ENCODE measurements at places on chromosomes 16 and 17.

GRCh38 chr17:18921912-18922451, 30.0 kb upstream of the SLC5A10 start:
- DNase-seq: no peak

DNA sequence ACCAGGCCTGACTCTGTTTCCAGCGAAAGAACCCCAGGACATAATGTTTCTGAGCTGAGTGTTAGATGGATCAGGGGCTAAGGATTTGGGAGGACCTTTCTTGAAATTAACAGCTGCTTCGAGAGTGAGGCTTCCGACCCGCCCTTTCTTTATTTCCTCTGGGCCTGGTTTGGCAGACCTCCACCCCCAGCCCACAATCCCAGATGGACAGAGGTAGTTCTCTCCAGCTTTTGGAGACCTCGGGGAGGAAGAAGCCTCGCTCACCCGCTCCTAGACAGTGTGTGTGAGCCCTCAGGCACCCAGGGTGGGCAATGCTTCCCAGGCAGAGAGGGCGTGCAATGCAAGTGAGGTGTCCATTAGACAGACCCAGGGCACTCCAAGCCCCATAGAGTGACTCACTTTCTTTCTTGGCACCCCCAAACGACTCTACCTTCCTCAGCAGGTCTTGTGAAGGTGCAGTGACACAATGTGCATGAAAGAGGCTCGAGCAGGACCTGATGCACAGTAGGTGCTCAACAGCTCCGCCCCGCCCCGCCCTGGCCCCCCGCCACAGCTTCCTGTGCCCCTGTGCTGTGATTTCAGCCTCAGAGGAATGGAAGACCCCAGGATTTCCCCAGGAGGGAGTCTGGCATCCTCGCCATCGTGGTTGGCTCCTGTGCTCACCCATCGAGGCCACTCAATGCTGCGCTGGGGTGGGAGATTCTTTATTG, 50.7 kb upstream of the TOB1 start:
- no peak for DNase-seq

DNA sequence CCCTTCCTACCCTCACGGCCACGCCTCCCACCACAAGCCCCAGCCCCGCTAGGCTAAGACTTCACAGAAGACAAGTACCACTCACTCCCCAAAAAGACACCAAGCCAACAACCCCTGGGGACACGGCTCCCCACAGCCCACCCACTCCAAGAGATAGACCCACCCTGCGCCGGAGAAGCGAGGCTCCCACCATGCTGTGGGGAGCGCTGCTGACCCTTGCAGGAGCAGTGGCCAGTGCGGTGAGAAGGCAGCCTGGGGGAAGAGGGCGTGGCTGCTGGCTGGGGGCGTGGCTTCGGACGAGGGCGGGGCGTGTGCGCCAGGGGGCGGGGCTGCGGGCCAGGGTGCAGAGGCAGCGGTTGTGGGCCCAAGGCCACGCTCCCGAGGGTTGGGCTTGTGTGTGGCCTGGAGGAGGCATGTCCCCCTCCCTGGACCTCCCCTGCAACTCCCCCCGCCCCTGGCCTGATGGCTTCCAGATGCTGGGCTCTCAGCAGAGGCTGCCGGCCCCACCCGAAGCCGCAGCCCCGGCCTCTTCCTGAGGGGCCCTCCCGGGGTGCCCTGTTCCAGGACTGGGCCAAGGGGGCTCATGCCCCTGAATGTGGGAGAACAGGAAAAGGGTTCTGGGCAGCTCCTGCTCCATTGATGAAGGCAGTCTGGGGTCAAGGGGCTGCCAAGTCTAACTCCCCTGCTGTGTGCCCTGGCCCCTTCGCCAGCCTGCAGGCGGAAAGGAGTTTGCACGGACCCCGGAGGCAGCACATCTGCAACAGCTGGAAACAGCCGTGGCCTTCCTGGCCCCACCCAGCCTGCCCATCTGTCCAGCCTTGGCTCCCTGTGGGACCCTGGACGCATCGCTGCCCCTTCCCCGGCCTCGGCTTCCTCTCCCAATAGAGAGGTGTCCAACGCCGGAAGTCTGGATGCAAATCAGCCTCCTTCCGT, 9.1 kb downstream of the TFAP4 start:
- DNase-seq: peak; percentile 48

DNA sequence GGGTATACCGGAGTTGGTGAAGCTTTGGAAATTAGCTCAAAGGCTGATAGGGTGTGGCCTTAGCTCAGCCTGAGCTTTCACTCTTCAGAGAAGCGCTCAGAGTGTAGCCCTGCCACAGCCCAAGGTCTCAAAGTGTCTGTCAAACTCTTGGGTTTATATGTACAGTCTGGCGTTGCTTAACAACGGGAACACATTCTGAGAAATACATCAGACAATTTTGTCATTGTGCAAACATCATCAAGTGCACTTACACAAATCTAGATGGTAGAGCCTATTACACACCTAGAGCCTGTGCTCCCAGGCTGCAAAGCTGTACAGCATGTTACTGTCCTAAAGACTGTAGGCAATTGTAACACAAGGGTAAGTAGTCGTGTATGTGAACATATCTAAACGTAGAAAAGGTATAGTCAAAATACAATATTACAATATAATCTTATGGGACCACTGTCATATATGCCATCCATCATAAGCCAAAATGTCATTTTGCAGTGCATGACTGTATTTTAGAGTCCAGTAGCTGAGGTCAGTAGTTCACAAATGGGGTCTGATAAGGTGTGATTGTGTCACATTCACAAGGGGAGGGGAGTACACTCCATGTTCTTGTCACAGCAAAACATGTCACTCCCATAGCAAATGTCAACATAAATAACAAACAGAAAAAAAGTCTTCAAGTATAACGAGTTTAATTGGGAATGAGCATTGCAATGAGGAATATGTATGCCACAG, 20.6 kb downstream of the CHAD start:
- DNase-seq: no peak

DNA sequence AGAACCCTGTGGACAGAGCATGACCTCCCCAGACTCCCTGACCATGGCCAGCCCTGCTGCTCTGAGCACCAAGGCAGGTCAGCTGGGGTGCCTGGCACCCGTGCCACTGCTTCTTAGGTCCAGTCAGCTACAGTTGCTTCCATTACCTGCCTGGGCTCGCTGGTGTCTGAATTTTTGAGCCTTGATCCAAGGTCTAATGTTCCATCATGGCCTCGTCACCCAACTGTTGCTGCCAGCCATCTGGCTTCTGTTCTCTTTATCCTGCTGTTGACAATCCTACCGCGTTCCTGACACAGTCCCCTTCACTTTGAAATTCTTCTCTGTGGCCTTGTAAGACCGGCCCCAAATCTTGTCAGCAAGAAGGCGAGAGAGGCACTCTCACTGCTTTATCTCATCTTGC, 16.7 kb downstream of the GLYR1 start:
- no peak for DNase-seq

All from H54 (cell line).